Spinal cord (tissue), 10 donors: ENCODE measurements at places on chromosomes 1 and 21. TPM values are rescaled to one million over a fixed set of nuclear protein-coding genes. Genes with fewer than 3 reads are reported as not detected.

The GJA8 gene
- total RNA-seq = not detected

The CXADR gene
- 89.1 TPM for total RNA-seq

The TRAF3IP3 gene
- total RNA-seq = 2.8 TPM

The RAP1GAP gene
- 37.1 TPM for total RNA-seq

The TEX38 gene
- not detected for total RNA-seq

The PKP1 gene
- total RNA-seq = 0.22 TPM

The DNASE2B gene
- 0.22 TPM for total RNA-seq

The PYHIN1 gene
- total RNA-seq = not detected

The FH gene
- total RNA-seq = 61.3 TPM

The OR2L2 gene
- 0.39 TPM for total RNA-seq

The SH3D21 gene
- 6.9 TPM for total RNA-seq

The VHLL gene
- total RNA-seq = not detected

The LAD1 gene
- 0.30 TPM for total RNA-seq

The TRPM2 gene
- total RNA-seq = 4.0 TPM
